Fibroblast of upper back skin (primary cell): ENCODE measurements at places on chromosomes 2 and 18.

GRCh38 chr18:43507842-43508481 lies 230.7 kb upstream of the SYT4 start:
- DNase-seq, result no peak

- no peak for DNase-seq
Observed at GRCh38 chr18:3647636-3648035, 197.7 kb downstream of the TGIF1 start.

- peak; percentile 57 for DNase-seq
Observed at GRCh38 chr2:201500534-201500933, 49.0 kb downstream of the STRADB start.

DNA sequence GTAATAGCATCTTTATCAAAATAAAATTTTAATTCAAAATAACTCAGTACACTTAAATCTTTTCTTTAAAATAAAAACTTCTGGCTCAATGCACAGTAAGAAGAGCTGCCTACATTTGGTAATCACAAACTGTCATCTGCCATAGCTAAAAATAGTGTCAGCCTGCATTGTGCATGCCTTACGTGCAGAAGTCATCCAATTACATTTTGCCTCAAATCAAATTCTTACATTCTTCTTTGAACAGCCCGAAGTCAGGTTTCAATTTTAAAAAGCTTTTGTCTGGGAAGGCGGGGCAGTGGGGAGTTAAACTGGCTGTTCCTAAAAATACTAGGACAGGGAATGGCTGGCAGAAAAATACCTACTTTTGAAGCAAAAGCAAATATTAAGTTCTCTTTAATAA lies 51.1 kb downstream of the RTN4 start:
- peak; percentile 86 for DNase-seq

GRCh38 chr2:65292106-65292400 lies 64.4 kb downstream of the ACTR2 start:
- no peak for DNase-seq

- no peak for DNase-seq
Observed at GRCh38 chr2:8253781-8254180, 428.1 kb upstream of the ID2 start.

DNA sequence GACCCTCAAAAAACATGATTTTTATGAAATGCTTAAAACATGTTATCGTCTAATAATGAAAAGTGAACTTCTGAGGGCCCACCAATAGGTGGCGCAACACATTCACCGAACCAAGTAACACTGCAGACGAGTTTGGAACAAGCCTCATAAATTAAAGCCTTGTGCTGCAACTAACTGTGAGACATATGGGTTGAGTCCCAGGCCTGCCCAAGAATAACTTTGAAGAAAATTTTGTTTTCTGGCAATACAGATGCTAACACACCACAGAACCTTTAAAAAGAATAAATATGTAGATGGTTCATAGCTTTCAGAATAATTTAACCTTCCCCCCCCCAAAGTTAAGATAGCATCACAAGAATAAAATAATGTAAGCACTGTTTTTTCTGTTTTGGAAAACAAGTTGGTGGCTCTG lies 285.9 kb downstream of the RNF144A start:
- DNase-seq, result peak; percentile 82

DNA sequence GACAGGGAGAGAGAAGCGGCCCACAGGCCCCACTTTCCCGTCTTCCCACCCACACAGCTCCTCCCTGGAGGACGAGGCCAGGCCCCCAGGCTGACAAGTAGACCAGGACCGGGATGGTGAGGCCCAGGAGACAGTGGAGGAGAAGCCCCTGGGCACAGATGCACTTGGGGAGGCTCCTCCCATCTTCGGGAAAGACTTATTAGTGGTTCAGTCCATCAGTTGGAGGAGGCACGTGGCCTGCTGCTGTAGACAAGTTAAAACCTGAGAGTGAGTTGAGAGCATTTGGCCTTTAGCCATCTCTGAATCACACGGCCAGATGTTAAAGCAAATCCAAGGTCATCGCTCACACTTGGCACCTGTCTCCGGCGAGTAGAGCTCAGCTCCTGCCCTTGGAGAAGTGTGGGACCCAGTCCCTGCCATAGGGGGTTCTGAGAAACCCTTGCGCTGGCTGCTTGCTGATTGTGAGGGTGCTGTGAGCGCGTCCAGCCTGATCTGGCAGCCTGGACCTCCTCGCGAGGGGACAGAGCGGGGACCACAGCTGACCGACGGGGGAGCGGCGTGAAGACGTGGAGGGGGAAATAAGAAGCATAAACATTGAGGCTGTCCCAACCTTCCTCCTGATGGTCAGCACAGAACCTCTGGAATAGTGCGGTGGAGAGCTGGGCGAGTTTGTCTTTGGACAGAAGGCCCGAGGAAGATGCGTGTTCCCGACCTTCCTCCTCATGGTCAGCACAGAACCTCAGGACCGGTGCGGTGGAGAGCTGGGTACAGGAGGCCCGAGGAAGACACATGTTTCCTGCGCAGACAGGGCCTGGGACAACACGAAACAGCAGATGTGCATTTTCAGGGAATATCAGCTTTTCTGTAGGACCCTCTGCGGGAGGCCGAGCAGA lies 24.7 kb upstream of the ALLC start:
- peak; percentile 34 for DNase-seq

- peak; percentile 47 for DNase-seq
Observed at GRCh38 chr2:236793023-236794011, 223.7 kb downstream of the ACKR3 start.

DNA sequence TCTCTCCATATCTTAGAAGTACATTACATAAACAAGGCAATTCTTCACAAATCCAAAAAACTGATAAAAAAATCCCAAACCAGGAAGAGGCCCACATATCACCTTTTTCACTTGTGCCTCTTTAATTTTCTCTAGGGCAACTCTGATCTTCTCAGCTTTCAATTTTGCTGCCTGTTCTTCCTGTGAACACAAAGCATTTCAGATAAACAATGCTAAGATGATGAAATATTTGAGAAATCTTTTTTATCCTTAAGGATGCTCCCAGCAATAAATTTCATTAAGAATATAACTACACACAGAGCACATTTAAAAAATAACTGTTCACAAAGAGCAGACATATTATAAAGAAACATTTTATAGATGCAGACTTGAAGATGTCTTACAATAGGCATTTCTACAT lies 73.4 kb downstream of the RAPH1 start:
- DNase-seq, result peak; percentile 24

DNA sequence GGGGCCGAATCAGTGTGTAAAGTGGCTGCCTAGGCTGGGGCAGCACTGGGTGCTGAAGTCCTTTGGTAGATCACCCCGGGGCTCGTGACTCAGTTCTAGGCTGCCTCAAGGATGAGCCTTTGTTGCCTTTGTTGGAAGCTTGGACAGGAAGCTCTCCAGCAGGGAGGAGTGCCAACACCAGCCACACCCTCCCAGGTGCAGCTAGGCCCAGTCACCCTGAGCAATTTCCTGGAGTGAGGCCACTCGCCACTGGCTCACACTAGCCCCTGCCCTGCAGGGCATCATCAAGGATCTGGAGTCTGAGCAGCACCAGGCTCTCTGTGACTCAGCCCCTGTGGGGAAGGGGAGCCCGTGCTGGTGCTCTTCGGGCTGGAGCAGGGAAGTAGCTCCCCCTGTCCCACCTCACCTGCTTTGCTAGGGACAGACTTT lies 6.7 kb upstream of the SDC1 start:
- peak; percentile 65 for DNase-seq

DNA sequence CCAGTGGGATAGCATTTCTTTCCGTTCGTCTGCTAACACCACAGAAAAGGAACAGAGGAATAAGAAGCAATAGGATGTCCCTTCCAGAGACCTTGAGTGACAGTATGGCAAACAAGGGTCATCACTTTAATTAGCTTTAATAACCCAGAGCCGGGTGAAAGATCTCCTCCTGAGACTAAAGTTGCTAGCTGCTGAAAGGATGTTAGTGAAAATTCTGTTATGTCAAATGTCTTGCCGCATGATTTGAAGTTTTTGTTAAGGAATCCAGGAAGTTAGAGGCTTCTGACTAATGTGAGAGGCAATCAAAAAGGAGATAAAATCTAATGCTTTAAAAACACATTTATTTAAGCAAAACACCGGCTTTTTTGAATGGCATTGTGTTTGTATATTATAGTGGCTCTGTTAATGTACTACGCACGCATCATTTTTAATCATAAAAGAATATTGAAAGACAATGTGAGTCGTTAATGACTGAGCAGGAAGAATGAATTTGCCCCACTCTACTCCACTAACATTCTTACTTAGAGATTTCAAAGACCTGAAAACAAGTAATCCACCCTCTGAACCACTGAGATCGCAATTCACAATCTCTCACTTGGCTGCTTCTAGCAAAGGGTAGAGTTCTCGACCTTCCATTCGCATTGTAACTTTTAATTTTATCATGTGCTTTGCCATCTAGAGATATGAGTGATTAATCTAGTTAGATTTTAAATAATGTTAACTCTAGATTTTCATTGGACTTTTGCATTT lies 536.6 kb downstream of the LRRTM4 start:
- DNase-seq, result no peak

GRCh38 chr2:210528716-210529115 lies 27.7 kb upstream of the CPS1 start:
- DNase-seq, result no peak

- DNase-seq, result no peak
Observed at GRCh38 chr2:53562407-53562806, 205.2 kb upstream of the CHAC2 start.

DNA sequence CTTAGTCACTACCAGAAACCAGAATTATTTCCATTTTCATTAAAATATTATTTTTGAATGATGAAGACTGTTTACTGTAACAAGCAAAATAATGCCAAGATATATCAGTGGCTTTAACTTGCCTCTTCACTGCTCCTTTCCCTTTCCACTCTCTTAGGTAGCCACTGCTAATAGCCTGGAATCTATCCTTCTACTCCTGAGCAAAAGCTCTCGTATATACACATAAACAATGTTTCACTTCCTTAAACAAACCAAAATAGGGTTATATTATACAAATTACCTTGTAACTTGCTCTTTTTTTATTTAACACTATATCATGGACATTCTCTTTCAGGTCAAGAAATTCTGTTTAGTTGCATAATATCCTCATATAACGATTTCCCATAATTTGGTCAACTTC lies 20.8 kb downstream of the IMMT start:
- no peak for DNase-seq

- peak; percentile 85 for DNase-seq
Observed at GRCh38 chr2:86704459-86704971, 15.6 kb upstream of the RMND5A start.

GRCh38 chr18:54217624-54218023 lies 6.8 kb downstream of the MBD2 start:
- no peak for DNase-seq

GRCh38 chr2:187826023-187826422 lies 271.8 kb upstream of the TFPI start:
- peak; percentile 38 for DNase-seq

DNA sequence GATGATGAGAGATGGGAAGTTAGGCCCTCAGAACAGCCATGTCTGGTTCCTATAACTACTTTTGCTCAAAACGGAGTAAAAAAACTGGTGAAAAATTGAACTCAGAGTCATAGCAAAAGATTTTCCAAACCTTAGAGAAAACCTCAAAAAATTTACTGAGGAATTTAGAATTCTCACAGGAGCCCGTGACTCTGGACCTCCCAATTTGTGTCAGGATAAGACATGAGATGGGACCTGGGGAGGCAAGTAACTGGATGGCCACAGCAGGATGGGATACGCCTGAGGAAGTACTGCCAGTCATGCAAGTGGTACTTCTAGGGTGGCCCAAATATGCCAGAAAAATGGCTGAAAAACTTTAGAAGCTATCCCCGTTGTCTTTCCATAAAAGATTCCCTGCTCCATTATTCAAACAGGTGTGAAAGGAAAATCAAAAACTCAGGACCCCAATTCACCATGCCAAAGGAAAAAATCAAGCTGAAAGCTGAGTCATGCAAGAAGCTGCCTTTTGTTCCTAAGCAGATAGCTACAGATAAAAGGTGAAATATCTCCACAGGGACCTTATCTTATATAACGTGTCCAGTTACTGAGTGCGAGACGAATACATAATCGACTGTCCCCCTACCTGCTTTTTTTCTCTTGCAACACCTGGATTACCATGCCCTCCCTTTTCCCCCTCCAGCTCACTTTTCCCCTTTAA lies 34.1 kb upstream of the LIPG start:
- peak; percentile 5 for DNase-seq

DNA sequence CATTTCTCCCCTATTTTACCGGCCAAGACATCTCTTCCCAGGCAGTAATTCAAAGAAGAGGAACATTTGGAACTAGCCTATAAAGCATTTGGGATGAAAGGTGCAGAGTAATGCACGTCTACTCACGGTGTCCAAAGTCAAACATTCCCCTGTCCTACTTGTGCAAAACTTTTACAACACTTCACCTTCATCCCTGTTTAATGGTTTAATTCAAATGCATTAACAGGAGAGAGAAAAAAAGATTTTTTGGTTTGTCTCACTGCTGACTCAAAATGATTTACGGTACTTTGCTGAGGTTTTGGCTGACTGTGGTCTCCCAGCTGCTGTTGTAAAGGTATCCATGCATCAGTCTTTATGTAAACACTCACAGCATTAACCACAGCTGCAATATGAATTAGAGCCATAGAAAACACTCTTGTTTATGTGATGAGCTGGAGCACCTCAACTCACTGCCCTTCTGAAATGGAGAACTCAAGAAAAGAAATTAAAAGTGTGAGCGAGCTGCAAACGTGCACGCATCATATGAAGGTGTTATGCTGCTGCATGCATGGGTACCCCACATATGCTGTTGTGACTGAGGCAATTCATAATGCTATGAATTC lies 220.5 kb downstream of the PIEZO2 start:
- DNase-seq, result peak; percentile 91

DNA sequence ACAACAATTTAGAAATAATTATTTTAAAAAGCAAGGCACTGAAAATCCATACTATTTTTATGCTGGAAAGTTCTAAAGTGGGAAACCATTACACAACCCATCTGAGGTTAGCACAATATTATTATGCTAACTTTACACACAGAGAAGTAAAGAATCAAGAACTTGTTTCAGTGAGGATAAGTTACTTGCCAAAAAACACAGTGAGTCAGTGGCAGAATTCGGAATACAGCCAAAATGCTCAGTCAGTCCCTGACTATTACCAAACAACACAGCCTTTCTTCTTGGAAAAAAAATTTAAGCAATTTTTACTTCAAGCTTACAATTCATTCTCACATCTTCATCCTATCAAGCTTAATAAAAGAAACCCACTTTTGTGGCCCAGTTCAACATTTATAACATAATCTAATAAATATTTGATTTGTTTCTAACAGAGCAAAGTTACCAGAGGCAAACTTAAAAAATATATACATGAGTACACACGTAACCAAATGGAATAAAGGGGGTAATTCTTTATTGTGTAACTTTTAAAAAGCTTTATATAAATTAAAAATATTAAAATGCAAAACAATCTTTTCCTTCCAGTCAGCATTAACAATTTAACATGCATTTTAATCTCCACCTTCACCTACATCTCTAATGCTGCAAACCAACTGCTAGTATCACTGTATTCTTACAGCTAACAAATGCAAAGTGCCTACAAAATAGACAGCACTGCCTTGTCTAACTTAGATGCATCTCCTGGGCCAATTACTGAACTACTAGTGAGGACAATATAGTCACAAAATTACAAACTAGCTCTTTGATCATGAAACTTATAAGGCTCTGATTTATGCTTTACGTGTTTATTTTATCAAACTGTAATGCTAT lies 55.2 kb downstream of the CCDC88A start:
- DNase-seq, result peak; percentile 95

GRCh38 chr18:13730481-13730880 lies 4.0 kb downstream of the RNMT start:
- DNase-seq, result no peak
